ENCODE measurements at places on chromosomes 2 and 18.

DNA sequence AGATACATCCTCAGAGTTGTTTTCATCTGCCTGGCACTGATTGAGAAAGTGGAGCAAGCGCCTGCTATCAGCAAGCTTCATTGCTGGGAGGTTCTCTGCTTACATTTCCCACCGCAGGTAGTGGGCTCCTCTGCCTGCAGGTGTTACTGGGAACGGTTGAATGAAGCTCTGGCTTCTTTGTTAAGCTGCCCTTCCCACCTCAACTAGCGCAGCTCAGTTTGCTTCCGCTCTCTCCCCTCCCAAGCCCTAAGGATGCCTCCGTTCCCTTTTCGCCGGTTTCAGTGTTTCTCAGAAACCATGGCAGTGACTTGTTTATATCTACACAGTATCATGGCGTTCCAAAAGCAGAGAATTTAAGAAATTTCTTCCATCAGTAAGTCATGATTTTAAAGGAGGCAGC is 72.2 kb upstream of the B3GNT7 start:
- DNase-seq: no peak

DNA sequence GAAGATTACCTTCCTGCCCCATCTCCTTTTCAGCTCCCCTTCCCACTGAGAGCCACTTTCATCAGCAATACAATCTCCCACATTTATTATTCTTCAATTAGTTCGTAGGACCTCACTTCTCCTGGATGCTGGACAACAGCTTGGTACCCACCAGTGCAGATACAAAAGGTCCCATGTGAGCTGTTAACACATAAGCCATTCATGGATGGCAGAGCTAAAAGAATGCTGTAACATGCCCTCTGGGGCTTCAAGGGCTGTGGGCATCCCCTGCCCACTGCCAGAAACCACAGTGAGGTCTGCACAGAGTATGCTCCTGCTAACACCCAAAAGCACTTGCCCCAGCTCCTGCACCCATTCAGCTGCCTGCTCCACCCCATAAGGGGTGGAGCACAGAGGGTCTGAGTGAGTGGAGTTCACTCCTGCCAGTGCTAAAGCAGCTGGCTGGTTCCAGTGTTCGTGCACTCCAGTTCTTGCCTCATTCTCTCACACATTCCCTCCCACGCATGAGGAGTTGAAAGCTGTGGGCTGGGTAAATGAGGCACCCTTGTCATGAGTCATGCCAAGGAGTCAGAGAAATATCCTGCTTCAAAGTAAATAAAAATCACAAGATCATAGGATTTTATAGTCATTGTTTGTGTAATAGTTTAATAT is 305.9 kb upstream of the TMEFF2 start:
- DNase-seq: peak; percentile 53

GRCh38 chr2:174673440-174673839 is 75.8 kb upstream of the WIPF1 start:
- no peak for DNase-seq

DNA sequence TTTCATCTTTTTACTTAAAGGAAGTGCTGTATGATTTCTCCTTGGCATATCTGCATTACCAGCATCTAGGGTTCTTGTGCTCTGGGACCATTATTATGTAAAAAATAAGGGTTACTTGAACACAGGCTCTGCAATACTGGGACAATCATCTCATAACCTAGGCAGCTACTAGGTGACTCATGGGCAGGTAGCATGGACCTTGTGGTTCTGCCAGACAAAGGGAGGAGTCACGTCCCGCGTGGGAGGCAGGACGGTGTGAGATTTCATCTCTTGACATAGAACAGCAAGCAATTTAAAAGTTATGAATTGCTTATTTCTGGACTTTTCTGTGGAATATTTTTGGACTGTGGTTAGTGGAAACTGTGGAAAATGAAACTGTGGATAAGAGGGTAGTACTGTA is 34.1 kb downstream of the ASAP2 start:
- DNase-seq: peak; percentile 57

- no peak for DNase-seq
Measured at GRCh38 chr2:162053066-162053807, 20.8 kb downstream of the DPP4 start.

DNA sequence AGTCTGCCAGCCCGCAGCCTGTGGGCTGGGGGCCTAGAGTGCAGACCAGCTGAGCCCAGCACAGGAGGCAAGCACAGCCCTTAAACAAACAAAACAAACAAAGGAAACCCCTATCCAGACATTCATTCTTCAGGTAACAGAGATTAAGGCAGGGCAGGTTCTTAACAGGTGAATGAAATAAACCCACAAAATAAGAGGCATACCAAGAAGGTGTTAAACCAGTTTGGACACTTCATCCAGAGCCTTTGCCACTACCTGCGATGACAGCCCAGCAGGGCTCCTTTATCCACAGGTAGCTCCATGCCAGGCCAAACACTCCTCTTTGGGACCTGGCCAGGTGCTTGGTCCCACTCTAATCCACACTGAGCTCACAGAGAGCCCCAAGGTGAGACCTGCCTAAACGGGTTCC is 209.7 kb upstream of the SIX2 start:
- no peak for DNase-seq

GRCh38 chr2:162243715-162244114 is 470 bp upstream of the FAP start:
- DNase-seq: no peak

- no peak for DNase-seq
Measured at GRCh38 chr2:196808083-196808665, 981 bp downstream of the C2orf66 start.

DNA sequence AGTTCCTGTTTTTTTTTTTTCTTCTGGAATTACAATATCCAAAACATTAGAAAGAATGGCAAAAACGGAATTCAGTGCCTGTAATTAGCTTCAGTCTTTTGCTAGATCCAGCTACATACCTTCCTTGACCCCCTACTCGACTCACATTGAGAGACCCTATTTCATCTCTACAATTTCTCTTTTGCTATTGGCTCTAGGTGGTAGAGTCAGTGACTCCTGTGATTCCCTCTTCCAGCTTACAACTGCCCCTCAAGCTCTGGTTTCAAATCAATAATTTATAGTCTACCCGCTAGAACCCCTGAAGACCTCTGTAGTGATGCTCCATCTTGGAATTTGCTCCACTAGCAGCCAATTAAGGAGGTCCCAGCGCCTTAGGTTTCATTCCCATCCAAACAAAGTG is 125.8 kb downstream of the TMEFF2 start:
- no peak for DNase-seq

DNA sequence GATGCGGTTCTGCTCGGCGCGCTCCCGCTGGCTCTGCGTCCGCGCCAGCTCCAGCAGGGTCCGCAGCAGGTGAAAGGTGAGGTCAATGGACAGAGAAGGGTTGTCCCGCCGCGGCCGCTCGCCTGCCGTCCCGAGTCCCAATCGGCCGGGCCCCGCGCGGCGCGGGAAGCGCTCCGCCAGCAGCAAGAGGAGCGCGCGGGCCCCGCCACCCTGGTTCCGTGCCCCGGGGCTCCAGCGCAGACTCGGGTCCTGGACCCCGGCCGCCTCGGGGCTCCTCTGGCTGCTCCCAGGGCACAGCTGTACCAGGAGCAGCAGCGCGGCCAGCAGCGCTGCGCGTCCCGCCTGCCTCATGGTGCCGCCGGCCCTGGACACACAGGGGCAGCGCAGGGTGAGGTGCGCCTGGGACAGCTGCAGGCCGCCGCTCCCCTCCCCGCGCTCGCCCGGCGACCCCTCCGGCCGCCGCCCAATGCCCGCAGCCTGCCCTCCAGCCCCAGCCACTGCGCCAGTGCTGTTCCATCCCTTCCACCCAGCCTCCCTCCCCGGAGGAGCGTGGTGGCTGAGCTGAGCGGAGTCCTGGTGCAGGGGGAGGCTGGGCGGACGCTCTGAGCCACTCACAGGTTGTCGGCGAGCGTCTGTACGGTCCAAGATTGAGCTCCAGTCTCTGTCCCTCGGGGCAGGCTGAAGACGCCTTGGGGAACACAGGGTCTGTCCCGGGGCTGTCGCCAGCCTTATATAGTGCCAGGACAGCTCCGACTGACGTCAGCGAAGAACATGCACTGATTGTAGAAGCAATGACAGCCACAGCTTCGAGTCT is 493 bp downstream of the UCN start:
- no peak for DNase-seq

DNA sequence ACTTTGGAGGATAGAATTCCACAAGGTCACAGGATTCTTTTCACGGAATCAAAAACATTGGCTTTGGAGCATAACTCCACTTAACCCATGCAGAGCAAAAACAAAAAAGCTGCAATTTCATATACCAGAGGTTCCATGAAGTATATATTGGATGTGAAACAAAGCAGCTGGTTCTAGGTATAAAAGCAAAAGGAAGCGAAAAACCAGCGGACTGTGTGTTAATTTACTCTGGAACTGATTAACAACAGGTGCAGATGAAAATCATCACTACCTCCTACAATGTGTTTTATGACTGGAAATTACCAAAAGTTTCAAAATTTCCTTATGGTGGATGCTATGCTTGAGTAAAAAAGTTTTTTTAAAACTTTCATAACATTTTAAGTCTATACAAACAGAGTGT is 54.4 kb upstream of the LINC00305 start:
- DNase-seq: no peak

GRCh38 chr2:216066230-216066629 is 15.4 kb downstream of the PECR start:
- DNase-seq: no peak

- no peak for DNase-seq
Measured at GRCh38 chr2:239372835-239373234, 28.0 kb downstream of the HDAC4 start.

DNA sequence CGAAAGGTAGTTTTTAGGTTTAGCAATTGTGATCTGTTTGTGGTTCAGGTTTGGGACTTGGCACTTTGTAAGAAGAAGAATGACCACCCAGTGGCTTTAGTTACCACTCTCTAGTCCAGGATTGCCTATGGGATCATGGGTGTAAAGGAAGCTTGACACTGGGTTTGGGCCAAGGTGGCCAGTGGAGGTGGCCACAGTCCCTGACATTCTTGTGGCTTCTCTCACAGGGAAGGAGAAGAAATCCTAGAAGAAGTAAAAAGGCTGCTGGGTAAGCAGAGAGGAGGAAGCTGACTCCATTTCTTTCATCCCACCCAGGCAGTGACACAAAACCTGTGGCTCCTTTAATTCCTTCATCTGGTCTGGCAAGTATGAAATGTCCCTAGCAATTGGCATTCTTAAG is 394.7 kb downstream of the CLIP4 start:
- no peak for DNase-seq

DNA sequence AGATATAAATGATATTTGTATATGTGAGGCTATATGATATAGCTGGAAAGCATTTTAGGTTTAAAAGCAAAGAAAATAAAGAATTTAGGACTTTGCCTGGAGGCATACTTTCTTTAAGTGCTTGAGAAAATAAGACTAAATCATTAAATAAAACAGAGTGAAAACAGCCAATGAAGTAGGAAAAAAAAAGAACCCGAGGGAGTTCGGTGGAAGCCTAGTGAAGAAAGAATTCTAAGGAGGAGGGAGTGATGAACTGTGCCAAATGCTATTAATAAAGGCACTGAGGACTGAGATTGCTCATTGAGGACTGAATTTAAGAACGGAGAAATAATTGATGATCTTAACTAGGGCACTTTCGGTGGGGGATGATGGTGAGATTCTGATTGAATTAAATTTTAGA is 573.5 kb downstream of the DSC3 start:
- no peak for DNase-seq

DNA sequence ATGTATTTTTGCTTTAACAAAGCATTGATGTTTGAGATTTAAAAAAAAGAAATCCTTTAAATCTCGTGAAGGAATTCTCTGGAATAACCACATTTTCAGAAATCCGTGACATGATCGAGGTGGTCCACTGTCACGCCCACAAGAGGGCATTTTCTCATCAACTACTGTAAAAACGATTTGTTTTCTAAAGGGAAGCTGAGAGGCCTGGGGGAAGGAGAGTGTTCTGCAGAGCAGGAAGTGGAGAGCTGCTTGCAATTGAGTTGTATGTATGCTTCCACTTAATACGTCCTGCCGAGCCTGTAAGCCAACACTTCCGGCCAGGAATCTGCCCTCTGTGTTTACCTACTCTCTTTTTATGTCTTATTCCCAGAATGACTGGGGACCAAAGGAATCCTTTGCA is 19.4 kb downstream of the KLHL29 start:
- no peak for DNase-seq

DNA sequence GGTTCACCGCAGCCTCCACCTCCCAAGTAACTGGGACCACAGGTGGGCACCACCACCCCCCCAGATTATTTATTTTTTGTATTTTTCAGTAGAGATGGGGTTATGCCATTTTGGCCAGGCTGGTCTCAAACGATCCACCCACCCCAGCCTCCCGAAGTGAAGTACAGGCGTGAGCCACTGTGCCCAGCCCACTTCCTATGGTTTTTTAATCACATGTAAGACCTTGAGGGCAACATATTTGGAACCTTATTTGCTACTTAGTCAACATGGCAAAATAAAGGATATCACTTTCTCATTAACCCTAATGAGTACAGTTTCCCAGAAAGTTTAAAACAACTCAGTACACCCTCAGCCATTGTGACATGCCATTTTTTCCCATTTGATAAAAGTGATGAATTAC is 64.7 kb downstream of the EIF5B start:
- DNase-seq: no peak

DNA sequence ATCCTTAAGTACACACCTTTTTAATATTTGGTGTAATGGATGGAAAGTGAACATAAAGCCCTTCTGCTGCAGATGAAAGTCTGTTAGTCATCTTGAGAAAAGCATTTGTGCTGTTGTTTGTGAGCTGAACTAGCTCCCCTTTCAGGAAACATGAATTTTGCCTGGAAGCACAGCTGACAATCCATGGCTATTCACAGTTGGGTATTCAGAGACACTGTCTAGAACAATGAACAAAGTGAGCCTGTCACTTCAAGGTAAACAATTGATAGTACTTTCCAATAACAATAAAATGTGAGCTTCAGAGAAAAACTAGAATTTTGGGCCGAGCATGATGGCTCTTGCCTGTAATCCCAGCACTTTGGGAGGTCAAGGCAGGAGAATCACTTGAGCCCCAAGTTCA is 6.8 kb upstream of the EFHD1 start:
- DNase-seq: no peak

- DNase-seq: no peak
Measured at GRCh38 chr2:37829616-37830395, 95.3 kb upstream of the RMDN2 start.

GRCh38 chr2:4963106-4963505 is 729.1 kb upstream of the SOX11 start:
- no peak for DNase-seq

- no peak for DNase-seq
Measured at GRCh38 chr2:12652723-12653122, 64.0 kb upstream of the TRIB2 start.

- DNase-seq: no peak
Measured at GRCh38 chr2:62760555-62760954, 55.0 kb downstream of the EHBP1 start.

DNA sequence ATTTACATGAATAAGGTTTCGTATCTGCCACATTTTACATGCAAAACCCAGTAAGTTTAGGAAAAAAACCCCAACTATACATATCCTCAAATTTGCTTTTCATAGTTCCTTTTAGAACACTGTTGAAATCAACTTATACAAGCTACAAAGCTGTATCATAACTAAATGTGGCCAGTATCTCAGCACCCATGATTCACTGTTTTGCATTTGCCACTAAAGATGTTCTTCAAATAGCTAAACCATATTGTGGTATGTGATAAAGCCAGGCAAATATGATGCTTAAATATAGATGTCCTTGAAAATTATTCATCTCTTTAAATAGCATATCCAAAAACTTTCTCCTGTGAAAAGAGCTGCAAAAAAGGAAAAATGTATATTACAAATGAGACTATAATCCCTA is 29.9 kb downstream of the ROCK2 start:
- no peak for DNase-seq

GRCh38 chr2:202377207-202377761 is 1.2 kb downstream of the BMPR2 start:
- DNase-seq: peak; percentile 20

All from activated CD4-positive, alpha-beta memory T cell treated with anti-CD3 and anti-CD28 coated beads for 36 hours (primary cell).